ENCODE measurements at places on chromosomes 2 and 18. TPM values are rescaled to one million over a fixed set of nuclear protein-coding genes. Genes with fewer than 3 reads are reported as not detected.

KIF1A gene
- polyA plus RNA-seq, result 10.5 TPM

UNC80 gene
- 1.8 TPM for polyA plus RNA-seq

ST8SIA3 gene
- not detected for polyA plus RNA-seq

ALKAL2 gene
- 6.7 TPM for polyA plus RNA-seq

- DNase-seq, result no peak
Measured at GRCh38 chr2:237324837-237325236, 89.1 kb downstream of the COL6A3 start.

- no peak for DNase-seq
Measured at GRCh38 chr2:54712516-54712915, 10.9 kb upstream of the EML6 start.

DNA sequence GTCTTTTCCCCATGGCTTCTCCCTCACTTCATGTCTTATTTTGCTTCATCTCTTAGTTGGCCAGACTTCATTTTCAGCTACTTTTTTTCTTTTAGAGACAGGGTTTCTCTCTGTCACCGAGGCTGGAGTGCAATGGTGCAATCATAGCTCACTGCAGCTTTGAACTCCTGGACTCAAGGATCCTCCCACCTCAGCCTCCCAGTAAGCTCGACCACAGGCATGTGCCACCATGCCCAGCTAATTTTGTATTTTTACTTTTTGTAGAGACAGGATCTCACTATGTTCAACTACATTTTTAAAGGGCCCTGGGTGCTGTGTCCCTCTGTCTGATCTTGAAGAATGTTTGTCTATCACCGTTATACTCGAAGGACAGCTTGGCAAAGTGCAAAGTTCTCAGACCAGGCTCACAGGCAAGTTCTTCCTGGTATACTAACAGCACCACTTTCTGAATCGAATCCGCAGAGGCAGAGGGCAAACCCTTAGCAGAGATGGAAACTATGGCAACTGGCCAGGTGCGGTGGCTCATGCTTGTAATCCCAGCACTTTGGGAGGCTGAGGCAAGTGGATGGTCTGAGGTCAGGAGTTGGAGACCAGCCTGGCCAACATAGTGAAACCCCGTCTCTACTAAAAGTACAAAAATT, 60.9 kb downstream of the SOWAHC start:
- DNase-seq, result no peak

GRCh38 chr18:6039055-6039454, 143.7 kb upstream of the TMEM200C start:
- no peak for DNase-seq

DNA sequence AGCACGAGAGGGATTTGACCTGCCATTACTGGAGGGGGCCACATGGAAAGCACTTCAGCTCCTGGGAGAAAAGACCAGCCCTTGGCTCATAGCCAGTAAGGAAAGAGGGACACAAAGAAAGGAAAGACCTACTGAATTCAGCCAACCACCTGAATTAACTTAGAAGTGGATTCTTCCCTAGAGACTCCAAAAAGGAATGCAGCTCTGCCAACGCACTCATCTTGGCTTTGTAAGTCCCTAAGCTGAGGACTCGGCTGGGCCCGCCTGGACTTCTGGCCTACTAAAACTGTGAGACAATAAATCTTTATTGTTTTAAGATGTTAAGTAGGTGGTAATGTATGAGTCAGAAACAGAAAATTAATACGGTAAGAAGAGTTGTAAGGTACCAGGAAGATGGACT, 11.5 kb downstream of the ATF2 start:
- DNase-seq, result no peak

GRCh38 chr2:67772216-67773170, 290.3 kb downstream of the C1D start:
- DNase-seq, result peak; percentile 60

DNA sequence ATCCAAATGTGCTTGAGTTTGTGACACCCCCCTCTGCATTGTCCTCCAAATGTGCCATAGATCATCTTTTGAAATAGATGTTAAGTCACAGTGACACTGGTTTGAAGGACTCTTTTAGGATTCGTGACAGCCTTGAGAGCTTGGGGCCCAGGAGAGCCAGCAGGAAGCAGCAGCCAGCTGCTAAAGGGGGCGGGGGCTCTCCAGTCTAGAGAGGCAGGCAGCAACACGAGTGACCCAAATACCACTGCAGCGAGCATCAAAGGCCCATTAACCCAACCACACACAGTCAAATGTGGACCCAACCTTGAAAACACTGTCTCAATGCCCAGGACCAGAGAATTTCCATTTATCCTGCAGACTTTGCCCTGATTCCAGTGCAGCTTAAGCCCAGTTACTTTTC, 75.6 kb downstream of the ZBTB7C start:
- DNase-seq, result no peak

DNA sequence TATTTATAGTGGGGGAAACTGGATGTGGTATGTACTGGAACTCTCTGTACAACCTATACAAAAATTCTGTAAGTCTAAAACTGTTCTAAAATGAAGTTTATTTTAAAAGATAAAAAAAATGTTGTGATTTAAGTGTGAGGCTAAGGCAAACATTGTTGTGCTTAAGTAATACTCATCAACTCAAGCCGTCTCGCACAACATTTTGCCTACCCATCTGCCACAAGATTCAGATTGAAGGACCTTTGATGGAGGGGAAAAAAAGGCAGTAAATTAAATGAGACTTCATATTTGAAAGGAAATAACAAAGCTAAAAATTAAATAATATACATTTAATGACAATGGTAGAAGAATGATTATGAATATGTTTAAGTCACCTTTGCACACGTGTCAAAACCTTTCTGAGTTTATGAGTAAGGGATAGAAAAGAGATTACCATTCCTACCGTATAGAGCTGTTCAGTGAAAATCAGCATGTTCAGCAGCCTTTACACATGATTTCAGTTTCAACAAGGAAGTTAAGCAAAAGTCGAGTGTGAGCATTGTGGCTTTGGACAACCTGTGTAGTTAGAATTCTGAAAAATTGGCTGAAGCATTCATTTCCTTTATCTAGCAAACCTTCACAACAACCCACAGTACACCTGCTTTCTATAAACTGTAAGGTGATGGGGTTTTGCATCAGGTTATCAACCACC, 499.3 kb downstream of the IRS1 start:
- DNase-seq, result no peak

Measured in right renal pelvis (tissue), 4 donors.